ENCODE measurements at places on chromosomes 6 and 20. TPM values are rescaled to one million over a fixed set of nuclear protein-coding genes. Genes with fewer than 3 reads are reported as not detected.

- no peak for DNase-seq
Observed at GRCh38 chr20:34343458-34344211, 19.4 kb upstream of the ITCH start.

DNA sequence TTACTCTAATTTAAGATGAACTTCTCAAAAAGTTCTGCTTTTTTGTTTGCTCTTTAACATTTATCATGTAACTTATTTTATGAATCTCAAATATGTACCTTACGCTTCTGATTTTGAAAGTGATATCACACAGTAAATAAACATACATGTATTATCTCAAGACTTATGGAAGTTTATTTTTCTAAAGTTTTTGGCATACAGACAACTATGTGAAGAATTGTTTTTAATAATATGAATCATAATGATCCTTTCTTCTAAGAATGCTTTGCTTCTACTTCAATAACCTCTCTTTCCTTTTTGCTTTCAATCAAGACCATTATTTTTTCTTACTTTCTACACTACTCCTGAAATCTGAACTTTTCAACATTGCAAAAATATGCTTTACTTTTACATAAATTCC lies 816.4 kb downstream of the EYS start:
- no peak for DNase-seq

IYD gene
- total RNA-seq = not detected

RBM24 gene
- total RNA-seq = 0.99 TPM

EDN3 gene
- total RNA-seq = 1.1 TPM

Data from thymus (tissue), 14 donors.